ENCODE measurements at places on chromosomes 7 and 10. TPM values are rescaled to one million over a fixed set of nuclear protein-coding genes. Genes with fewer than 3 reads are reported as not detected.

- peak; percentile 88 for DNase-seq
Observed at GRCh38 chr10:127922675-127923366, 15.9 kb downstream of the PTPRE start.

GRCh38 chr10:93742633-93743349 lies 14.9 kb upstream of the LGI1 start:
- DNase-seq, result no peak

DNA sequence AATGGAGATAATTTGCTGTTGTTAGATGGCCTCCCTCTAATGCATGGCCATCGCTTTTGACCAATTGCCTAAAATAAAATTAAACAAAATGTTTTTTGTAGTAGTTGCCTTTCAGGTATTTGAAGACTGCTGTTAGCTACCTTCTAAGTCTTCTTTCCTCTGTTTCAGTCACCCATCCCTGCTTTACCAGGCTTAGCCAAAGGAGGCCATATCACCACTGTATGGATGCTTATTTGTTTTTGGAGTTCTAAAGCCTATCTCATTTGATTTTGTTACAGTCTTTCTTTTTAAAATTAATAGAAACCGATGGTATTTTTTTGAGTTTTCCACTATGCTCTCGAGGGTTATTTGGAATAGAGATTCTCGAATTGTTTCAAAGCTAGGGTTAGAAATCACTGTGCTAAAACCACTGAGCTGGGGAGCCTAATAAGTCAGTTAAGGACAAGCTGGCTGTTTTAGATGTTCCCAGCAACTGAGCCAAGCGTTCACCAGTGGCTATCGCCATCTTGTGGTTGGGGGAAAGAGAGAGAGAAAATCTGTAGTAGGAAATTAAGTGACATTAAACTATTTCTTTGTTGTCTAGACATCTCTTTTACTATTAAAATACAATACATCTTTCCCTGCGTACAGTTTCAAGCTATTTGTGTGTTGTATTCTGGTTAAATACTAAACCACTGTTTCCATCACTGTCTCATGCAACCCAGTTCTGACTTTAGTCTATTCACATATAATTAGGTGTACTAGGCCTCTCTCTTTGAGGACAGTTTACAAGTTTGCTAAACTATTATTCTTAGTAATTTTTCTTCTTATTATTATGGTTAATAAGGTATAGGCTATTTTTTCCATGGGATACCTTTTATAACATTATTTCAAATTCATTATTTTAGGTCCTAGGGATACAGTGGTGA lies 52.2 kb downstream of the GPR158 start:
- peak; percentile 3 for DNase-seq

GRCh38 chr7:112898432-112899290 lies 108.5 kb upstream of the TMEM168 start:
- DNase-seq, result no peak

DNA sequence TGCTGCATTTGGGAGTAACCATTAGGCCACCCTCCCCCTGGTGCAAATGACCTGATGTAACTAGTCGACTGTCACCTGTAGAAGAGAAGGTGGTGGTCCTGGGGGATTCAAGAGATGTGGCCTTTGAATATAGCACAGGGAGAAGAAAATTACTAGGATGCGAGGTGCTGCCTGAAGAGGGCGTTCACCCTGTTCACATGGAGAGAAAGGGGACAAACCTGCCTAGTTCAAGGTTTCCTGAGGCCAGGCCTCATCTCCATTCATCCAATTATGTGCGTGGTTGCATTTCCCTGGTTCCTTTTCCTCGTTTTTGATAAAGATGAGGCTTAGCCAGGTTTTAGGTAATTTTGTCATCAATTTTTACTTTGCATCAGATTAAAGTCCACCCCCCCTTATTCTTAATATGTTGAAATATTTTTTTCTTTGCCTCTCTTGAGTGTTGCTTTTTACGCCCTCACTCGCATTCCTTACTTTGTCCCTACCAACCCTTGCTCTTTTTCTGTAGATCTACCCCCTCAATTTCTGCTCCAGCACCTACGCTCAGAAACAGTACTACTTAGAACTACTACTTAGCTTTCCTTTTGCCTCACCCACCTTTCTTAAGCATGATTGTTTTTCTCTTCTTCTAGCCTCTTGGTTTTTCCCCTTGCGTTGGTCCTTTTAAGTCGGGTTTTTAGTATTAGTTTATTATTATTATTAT lies 13.7 kb downstream of the CLCN1 start:
- no peak for DNase-seq

GRCh38 chr7:106064771-106065574 lies 47.1 kb downstream of the SYPL1 start:
- DNase-seq, result peak; percentile 90

DNA sequence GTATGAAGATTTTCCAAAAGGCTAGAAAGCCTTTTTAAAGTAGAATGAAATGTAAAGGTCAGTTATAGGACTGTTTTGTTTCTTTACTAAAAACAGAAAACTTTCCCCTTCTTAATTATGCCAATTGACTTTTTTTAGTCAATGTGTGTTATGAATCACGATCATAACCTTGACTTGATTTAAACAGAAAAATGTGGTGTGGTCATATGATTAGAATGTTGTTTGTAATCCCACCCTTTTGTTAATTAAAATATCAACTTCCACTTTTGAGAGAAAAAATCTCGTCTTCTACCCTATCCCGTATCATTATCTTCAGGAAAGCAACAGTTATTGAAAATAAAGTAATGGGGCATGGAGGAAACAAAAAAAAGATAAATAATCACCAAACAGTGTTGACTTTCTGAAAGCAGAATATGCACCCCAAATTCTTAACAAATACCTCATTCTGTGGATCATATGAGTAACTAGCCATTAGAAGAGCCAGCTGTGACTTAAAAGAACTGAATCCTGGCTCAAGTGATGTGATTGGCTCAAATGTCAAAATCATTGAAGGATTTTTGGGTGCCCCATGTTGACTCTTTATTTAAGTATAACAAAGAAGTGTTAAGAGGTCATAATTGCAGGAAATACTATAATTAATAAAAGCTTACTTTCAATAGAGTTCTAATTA lies 32.3 kb upstream of the SLC16A12 start:
- DNase-seq, result no peak

DNA sequence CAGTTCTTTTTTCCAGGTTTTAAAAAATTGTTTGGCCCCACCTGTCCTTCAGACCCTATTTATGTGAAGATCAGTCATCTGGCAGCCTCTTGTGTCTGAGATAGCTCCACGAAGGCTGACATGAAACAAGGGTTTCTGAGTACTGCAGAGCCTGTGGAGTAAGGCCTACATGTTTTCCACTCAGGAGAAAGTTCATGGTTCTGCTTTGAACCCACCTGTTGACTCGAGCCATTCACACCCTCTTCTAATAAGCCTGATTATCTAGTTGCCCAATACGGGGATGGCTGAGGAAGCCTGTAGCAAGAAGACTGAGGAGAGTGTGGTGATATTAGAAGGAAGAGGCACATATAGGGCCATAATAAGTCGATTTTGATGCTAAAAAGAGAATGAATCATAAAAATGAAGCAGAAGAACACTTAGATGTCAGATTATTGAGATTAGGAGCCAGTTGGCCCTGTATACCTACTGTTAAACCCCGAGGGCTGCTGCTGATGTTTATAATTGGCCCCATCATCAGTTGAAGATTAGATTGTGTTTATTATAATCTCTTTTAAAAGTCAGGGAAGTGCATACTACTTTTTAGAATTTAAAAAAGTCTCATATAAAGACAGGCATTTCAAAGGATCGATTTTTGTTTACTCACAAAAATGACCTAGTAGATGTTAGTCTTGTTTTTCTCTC lies 109.4 kb downstream of the CDK14 start:
- no peak for DNase-seq

DNA sequence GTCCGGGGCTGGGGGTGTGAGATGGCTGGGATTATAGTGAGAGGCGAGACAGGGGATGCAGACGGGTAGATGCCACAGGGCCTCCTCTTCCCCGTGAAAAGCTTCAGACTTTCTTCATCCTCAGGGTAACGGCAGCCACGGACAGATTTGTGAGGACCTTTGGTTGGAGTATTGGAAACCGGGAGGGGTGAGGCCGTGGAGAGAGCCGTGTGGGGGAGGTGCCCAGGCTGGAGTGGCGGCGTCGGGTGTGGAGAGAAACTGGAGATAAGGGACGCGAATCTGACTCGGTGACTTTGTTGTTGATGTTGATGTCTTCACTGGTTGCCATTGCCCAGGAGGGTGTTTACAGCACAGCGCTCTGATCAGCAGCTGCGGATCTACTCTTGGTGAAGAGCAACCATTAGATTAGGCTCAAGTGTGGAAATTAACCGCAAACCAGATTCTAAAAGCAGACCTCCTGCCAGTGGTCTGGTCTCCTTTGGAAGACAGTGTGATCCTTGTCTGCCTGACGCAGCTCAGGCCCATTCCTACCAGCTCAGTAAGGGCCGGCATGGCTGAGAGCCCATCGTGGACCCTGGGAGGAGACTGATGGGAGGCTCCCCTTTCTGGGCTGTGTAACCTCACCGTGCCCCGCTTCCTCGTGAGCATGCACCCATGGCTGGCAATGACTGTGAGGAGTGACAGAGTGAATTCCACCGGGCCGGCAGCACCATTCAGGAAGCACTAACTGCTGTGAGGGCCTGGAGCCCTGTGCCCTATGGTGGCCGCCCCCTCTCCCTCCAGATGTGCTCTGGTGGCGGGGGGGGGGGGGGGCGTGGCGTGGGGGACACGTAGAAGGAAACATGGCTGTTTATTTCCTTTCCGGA lies 90.3 kb downstream of the INPP5A start:
- no peak for DNase-seq

GRCh38 chr10:4725917-4726606 lies 99.9 kb upstream of the AKR1E2 start:
- peak; percentile 52 for DNase-seq

- DNase-seq, result no peak
Observed at GRCh38 chr10:78856421-78856820, 212.3 kb upstream of the ZMIZ1 start.

- DNase-seq, result no peak
Observed at GRCh38 chr7:25240340-25240739, 12.1 kb upstream of the NPVF start.

- no peak for DNase-seq
Observed at GRCh38 chr10:106919871-106920282, 244.6 kb downstream of the SORCS1 start.

DNA sequence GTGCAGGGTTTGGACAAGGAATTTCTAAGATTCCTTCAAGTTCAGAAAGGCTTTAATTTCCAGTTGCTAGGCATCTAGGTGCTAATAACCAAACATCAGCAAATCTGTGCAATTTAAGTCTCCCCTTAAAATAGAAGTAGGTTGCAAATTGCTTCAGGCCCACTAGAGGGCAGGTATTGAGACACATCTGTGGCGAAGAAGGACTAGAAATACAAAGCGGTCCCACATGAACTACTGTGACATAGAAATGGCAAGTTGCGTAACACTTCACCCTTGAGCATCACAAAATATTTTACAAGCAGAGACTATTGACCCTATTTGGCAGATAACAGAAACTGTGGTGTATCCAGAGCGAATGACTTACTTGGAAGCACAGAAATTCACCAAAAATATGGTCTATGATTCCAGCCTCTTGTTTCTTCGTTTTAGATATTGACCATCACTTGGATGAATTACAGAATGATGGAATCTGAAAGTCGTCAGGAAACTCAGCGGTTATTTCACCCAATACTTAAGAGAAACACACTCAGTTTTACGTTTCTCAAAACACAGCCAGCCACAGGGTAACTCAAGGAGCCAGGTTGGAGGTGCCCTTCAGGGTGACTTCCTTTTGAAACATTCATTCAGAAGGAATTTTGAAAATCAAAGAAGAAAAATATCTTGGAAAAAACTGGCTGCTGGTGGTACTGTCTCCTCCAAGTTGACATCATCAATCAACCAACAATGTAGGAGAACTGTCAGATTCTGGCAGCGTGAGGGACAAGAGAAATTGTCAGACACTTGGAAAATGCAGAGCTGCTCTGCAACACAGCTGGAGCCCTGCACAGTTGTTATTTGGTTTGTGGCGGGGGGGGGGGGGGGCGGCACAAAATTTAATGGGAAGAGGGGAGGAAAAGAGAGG lies 256.3 kb upstream of the MINDY3 start:
- no peak for DNase-seq

GRCh38 chr7:68488341-68489060 lies 1109.8 kb upstream of the AUTS2 start:
- no peak for DNase-seq

DNA sequence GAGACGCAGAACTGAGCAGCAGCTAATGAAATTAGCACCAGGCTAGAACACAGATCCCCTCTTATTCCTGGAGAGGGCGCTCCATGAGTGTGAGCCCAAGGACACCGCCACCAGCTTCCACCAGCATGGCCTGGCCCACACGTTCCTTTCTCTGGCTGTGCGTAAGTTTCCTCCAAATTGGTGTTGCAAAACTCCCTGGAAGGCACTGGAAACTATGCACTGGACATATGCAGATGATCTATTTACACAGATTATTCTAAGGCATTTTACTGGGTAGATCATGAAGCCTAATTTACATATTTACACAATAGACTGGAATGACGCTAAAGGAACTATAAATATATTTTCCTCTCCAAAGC lies 455.6 kb upstream of the FOXK1 start:
- no peak for DNase-seq

GRCh38 chr10:86284355-86285105 lies 82.1 kb downstream of the GRID1 start:
- DNase-seq, result no peak

DNA sequence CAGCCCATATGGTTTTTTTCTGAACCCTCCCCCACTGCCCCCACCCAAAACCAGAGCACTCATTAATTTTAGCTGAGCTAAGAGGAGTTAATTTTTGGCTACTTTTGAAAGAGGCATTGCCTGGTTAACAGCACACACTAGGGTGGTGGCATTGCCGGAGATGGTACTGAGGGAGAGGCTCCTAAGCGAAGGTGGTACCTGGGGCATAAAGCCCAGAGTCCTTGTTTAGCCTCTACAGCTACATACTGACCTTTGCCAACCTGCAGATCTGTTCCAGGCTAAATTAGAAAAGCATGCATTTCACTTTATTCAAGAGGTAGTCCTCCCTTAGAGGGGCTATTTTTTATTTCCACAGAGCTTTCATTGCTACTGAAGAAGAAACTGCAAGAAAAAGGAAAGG lies 172.8 kb upstream of the AGK start:
- DNase-seq, result no peak

The MYOF gene
- 208 TPM for total RNA-seq

The CPED1 gene
- total RNA-seq, result 2.1 TPM

Data from epithelial cell of proximal tubule (primary cell).